Right renal cortex interstitium (tissue), 3 donors: ENCODE measurements at places on chromosomes 5 and 9. TPM values are rescaled to one million over a fixed set of nuclear protein-coding genes. Genes with fewer than 3 reads are reported as not detected.

DNA sequence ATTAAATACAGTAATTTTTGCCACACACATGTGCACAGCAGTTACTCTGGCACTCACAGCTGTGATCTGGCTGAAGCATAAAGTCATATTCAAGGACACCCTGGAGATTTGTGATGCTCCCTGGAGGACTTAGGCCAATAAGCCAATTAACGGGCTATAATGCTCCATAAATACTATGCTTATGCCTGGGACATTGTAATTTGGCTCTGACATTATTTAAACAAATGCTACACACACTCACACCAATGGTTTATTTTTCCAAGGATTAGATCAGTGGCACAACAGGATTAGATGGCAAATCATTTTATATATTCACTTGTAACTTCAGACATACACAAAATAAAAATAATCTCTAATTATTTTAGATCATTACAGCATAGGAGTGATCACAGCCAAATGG is 111.2 kb downstream of the LMNB1 start:
- DNase-seq = no peak

The LTC4S gene
- 2.0 TPM for polyA plus RNA-seq

DNA sequence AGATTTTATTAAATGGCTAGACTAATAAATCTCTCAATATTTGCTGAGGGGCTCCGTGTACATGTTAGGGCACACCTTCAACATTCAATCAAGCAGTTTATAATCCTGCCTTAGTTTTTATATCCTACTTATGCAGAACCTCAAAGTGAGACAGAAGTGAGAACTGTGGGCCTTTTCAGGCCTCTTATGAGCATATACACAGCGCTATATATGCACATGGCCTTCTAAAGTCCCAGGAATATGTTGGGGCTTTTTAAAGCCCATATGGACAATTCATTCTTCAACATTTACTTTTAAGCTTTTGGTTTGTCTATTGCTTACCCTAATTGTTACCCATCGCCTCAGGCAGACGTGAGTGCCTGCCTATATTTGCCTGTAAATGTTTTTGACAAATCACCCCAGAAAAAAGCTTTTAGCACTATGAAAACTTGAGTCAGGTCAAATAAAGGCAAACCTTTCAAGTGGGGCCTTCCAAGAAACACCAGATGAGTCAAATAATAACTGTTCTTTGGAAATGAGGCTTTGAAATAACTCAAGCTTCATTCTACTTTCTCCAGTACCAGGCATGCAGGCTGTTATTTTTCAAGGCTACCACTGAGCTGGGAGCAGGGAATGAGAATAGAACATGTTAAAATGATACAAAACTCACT is 58.2 kb downstream of the ESM1 start:
- no peak for DNase-seq

The PDZD2 gene
- 16.9 TPM for polyA plus RNA-seq

DNA sequence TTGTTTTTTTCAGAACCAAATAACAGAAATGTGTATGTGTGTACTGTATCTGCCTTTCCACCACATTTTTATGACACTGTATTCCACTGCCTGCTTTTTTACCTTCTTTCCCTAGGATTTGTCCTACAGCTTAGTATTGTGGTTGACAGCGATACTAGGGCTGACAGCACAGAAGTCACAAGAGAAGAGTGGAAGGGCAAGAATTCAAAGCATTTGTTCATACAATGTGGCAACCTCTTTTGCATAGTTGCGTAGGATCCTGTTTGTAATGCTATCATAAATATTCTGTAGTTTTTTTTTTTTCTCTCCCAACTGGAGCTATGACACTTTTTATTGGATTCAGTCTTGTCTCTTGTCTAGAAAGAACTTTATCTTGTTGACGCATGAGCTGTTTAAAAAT is 5.6 kb upstream of the BNIP1 start:
- DNase-seq = no peak

The PTGDS gene
- polyA plus RNA-seq = 20.9 TPM

The TTC16 gene
- polyA plus RNA-seq = 0.20 TPM

DNA sequence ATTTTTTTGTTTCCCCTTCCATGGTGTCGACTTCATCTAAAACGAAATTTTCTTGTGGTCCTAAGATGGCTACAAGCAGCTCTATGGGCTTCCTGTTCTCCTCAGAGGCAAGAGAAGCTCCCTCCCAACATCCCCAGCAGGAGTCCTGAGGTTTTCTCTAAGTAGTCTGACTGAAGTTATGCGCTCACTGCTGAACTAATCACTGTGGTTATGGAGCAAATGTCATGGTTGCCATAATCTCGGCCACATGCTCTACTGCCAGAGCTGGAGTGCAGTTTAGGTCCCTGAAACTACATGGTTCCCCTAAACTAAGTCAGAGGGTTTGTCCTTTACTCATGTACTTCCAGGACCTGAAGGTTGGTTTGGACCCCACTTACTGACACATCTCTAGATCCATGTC is 68.0 kb upstream of the MAMDC2 start:
- no peak for DNase-seq

DNA sequence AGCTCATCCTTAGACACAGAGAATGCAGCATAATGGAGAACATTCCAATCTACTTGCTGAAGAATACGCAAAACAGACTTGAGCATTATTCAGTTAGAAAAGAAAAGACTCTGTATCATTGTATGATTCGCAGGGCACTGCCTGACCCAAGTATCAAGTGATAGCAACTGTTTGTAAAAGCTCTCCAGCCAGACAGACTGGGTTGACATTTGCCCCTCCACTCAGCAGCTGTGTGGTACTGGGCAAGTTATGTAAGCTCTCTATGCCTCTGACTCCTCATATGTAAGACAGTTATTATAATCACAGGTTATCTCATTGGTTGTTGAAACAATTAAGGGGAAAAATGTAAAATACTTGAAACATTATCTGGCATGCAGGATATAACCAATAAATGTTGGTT is 505.0 kb downstream of the ELAVL2 start:
- DNase-seq = no peak

DNA sequence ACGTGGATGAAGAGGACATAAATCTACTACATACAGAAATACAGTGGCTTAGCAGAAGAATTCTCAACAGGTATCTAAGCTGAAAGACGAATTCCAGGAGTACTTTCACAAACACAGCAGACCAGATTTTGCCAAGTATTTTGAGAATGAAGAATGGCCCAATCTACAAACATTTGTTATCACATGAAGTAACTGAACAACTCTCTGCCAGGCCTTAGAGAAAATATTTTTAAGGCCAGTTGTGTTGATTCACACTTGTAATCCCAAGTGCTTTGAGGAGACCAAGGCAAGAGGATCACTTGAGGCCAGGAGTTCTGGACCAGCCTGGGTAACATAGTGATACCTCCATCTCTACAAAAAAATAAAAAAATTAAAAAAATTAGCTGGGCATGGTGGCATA is 14.3 kb downstream of the AGTPBP1 start:
- DNase-seq = no peak

DNA sequence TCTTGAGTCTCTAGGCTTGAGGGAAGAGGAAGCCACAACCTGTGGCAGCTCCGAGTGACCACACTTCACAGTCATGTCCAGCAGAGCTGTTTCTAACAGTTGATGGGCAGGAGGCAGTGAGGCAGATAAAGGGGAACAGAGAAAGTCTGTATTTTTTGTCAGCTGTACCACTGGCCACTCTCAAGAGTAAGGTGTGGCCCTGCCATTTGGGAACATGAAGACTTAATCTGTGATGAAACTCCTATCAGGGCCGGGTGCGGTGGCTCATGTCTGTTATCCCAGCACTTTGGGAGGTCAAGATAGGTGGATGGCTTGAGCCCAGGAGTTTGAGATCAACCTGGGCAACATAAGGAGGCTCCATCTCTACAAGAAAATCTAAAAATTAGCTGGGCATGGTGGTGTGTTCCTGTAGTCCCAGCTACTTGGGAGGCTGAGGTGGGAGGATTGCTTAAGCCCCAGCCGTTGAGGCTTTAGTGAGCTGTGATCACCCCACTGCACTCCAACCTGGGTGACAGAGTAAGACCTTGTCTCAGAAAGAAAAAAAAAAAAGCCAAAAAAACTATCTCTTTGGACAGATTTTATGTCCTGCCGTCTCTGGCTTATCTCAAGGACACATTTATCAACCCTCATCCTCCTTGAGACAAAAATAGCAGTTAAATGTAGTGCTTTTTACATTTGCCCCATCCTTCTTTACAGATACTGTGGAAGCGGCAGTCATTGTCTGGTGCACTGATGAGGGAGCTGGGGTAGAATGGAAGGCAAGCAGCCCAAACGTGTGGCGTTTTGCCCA is 11.9 kb upstream of the COL15A1 start:
- DNase-seq = no peak

The CDC42SE2 gene
- polyA plus RNA-seq = 61.1 TPM

DNA sequence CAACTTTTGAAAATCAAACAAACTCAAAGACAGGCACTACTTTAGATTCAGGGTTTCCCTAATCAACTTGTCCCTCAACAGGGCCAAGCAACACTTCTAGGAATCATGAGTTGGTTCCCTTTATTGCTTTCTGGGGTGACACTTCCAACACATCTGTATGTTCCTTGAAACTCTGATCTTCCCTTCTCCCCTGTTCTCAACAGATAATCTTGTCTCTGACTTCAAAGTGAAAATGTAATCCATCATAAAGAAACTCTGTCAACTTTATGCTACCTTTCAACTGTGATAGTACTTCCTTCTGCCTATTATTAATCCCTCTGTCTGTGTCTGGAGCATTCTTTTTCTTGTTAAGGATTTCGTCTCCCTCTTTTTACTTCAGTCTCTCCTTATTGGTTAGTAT is 250.1 kb upstream of the MEF2C start:
- DNase-seq = no peak

DNA sequence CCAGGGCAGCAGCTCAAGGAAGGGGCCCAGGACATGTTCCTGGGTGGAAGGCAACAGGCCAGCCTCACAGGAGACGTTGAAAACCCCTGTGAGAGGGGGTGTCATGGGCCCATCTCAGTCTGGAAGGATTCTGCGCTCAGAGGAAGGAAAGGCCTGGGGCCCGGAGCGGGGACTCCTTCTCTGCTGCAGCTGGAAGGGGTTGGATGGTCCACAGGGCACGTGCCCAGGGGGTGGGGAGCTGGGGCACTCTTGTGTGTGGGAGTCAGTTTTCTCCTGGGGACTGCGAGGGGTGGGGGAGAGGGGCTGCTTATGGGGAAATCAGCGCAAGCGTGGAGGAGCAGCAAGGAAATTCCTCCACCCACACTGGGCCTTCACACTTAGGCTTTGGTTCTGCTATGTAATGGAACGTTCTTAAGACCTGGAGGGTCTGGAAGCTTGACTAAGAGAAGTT is 2.9 kb upstream of the LPCAT1 start:
- no peak for DNase-seq

DNA sequence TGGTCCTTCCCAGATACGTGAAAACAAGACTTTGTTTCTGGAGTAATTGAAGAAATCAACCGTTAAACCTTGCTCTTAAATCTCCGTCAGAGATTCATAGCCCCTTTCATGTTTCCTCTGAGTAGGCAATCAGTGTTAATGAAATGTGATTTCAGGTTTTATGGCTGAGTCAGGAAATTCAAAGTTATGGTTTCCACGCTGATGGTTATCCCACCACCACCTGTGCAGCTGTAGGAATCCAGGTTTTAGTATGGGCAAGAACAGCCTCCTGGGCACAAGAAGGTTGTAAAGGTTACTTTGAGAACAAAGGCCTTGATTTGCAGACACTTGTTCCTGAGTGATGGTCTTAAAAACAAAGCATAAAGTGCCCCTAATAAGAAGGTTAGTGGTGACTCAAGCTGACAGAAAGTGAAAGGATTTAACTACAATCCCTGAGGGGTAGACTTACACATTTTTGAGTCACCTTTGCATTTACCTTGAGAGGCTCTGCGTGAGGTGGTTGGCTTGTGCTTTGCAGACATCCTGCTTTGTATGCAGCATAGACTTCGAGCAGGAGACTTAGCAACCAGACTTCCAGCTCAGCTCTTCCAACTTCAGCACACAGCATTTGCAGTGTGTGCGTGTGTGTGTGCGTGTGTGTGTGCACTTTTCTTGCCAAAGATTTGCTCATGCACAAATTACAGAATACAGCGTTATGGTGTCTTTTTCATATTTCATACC is 159.6 kb downstream of the TLE4 start:
- no peak for DNase-seq

The PCDHAC1 gene
- 0.04 TPM for polyA plus RNA-seq
